ENCODE measurements at places on chromosomes 2 and 18. TPM values are rescaled to one million over a fixed set of nuclear protein-coding genes. Genes with fewer than 3 reads are reported as not detected.

Gene IL36RN
- not detected for total RNA-seq

Gene CDCA7
- total RNA-seq = 1.3 TPM

Gene CELF4
- total RNA-seq = 0.19 TPM

Gene HRH4
- not detected for total RNA-seq

Gene CRYBA2
- total RNA-seq = not detected

Gene GTF3C2
- 14.6 TPM for total RNA-seq

Gene UGT1A5
- total RNA-seq = not detected

Gene DYNAP
- total RNA-seq = not detected

Gene TTC39C
- total RNA-seq = 3.3 TPM

Gene LHCGR
- not detected for total RNA-seq

Gene FANCL
- total RNA-seq = 10.8 TPM

Gene TUBB6
- total RNA-seq = 94.6 TPM

Gene ASPRV1
- 0.78 TPM for total RNA-seq

Gene KCNG2
- not detected for total RNA-seq

Gene TTC27
- 8.4 TPM for total RNA-seq

Gene REG1B
- not detected for total RNA-seq

Gene DTNB
- total RNA-seq = 4.5 TPM

Gene TYMS
- total RNA-seq = 2.7 TPM

Gene INO80D
- 11.8 TPM for total RNA-seq

Gene ARHGAP28
- total RNA-seq = 1.1 TPM

Gene TFPI
- 24.3 TPM for total RNA-seq

Gene MYO5B
- 0.38 TPM for total RNA-seq

Gene REEP1
- 21.5 TPM for total RNA-seq

Gene GAREM1
- total RNA-seq = 23.5 TPM

Gene GPR45
- not detected for total RNA-seq

Gene STEAP3
- 10.8 TPM for total RNA-seq

Gene ATRAID
- total RNA-seq = 109 TPM
